ENCODE measurements at places on chromosomes 7 and 10.

DNA sequence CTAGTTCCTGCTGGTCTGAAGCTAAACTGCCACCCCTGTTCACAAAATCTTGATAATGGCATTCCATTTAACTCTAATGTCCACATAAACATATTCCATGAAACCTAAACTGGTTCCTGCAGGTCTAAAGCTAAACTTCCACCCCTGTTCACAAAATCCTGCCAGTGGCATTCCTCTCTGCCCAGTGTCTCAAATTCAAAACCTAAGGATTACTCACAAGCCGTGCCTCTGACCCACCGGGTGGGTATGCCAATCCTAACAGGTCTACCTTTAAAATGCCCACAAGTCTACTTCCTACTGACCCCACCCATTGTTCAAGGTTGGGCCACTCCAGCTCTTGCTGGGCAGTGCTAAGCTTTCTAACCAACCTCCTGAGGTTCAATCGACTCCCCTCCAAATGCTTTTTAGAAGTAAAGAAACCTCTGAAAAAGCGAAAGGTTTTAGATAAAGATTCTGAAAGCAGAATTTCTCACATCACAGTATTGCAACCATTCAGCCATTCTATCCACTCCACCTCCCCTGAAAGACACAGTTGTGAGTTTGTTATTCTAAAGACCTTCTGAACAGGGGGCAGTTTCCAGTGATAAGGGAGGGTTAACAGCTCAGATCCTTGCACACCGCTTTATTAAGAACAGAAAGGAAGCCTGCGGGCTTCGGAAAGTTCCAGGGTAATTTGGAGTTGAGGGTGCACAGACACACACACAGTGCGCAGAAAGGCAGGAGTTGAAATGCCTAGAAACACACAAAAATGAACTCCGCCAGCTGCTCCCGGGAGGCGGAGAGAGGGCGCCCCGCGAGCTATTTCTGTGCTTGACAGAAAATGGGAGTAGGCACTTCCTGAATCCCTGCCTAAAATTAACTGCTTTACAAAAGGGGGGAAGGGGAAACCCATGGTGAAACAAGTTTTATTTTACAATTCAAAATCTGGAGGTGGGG lies 87.7 kb downstream of the TNS3 start:
- no peak for DNase-seq

DNA sequence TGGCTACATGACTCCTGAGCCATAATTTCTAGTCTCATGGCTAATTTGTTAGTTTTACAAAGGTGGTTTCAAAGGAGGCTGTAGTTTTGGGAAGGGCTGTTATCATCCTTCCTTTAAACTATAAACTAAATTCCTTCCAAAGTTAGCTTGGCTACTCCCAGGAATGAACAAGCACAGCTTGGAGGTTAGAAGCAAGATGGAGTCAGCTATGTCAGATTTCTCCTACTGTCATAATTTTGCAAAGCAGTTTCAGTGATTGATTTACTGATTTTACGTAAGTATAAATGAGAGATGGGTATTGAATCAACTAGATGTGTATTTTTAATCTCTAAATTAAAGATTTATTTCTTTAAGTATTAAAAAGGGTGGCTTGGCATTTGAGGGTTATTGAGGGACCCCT lies 79.9 kb downstream of the PHTF2 start:
- no peak for DNase-seq

DNA sequence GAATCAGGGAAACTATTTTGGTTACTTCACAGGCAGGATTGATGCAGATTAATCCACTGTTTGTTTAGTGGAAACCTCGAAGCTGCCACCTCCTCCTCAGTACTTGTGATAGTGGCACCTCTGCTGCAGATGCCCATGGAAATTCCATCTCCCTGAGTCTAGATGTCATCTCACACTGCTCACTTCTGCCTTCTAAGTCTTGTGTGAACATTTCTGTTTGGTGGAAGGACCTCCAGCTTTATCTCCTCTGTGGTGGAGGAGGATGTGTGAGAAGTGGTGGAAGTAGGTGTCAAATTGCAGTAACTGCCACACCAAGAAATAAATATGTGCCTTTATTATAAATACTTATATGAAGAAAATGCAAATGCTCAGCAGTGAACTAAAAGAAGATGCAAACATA lies 25.8 kb upstream of the GPR141 start:
- DNase-seq: no peak

DNA sequence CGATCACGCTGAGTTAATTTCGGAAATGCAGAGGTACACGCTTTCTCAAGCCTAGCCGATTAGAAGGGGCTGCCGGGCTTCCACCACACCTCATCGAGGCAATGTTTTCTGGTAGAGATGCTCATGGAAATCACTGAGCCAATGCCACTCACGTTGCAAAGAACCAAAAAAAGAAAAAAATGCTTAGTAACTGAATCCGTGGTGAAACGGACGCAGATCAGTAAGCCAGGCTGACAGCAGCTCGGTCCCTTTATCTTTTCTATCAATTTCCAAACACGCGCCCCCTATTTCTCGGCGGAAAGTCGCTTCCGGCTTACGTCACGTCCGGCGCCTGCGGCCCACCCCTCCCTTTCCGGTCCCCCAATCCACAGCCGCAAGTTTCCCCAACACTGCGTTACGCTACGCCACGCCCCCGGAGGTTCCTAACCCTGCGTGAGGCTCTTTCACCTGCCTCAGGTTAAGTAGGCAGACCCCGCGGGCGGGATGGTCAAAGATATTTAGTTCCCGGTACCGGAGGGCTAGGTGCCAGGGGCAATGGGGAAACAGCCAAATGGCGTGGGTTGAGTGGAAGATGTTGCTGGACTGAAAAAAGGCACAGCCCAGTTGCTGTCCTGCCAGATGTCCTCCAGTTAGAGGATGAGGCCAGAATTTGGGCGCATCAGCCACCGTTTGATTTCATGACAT lies at the start of gene NSUN6:
NSUN6 (minus strand) TSS at position 264 of the 684 bp plus-strand sequence. CDS start 384 bp downstream, outside the sequence.
- peak; percentile 61 for DNase-seq

DNA sequence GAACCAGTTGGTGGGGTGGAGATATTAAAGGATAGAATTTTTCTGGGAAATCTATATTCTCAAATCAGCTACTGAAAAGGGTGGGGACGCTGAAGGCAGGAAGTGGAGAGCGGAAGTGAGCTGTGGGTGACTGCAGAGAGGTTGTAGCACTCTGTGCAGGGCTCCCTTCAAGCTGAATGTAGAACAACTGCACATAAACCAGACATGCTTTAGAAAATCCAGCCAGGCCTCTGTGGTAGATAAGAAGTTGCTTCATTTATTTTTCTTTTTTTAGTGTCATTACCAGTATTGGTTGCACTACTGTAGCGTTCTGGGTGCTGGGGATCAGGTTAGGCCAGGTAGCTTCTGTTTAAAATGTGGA lies 127.8 kb downstream of the CELF2 start:
- DNase-seq: no peak

- DNase-seq: no peak
These were observed 4.1 kb upstream of the ADCK2 start for GRCh38 chr7:140668641-140669040.

DNA sequence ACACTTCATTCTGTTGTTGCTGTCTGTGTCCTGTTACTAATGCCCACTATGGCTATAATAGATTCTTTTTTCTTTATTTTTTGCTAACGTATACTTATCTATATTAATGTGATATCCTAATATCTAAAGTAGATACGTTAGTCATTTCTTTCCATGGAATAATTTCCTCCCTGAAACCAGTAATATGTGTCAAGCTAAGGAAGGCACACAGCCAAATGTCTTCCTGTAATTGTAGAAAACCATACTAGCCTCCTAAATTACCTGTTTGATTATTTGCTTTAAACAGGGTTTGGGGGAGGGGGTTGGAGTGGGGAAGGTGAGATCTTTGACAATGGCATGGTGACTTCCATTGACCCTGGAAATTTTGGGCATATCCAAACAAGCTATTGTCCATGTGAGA lies 56.4 kb downstream of the THNSL1 start:
- no peak for DNase-seq

DNA sequence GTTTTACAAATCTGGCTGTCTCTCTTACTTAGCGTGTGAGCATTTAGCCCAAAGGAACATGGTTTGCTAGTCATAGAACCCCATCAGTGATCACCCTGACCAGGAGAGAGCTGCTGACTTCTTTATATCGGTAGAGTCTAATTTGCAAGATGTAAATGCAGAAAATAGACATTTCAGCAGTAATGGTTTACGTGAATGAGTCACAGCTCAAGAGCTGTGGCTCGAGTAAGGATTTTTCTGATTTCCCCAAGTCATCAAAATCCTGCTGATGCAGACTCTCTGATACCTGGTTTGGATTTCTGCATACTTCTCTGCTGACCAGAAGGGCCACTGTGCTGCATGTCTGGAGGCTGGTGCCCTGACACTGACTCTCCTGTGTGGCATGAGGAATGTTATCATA lies 25.7 kb downstream of the NUB1 start:
- no peak for DNase-seq

- DNase-seq: no peak
These were observed 870.5 kb downstream of the LRMDA start for GRCh38 chr10:76301950-76302349.

DNA sequence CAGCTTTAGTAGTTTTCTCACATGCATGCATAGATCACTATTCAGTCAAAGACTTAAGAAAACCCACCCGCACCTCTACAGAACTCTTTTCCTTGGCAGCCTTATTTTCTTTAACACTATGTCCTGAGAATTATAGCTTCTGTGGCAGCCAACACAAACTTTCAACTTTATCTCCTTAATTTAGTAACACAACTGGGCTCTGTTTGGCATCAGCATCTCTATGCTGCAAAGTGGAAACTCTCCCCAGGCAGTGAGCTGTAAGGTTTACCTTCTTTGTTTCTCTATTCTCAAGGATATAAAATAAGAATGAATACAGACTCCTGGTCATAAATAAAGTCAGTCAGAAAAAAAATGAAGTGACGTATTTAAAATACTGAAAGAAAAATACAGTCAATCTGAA lies 115.2 kb upstream of the PPP1R9A start:
- no peak for DNase-seq

- DNase-seq: no peak
These were observed 104.7 kb downstream of the PARD3 start for GRCh38 chr10:34710391-34710751.

GRCh38 chr10:104581884-104582601 lies 59.0 kb upstream of the SORCS3 start:
- no peak for DNase-seq

- no peak for DNase-seq
These were observed 142.5 kb upstream of the TNS3 start for GRCh38 chr7:47724335-47724982.

- DNase-seq: no peak
These were observed 7.6 kb upstream of the ZNF503 start for GRCh38 chr10:75408911-75409885.

DNA sequence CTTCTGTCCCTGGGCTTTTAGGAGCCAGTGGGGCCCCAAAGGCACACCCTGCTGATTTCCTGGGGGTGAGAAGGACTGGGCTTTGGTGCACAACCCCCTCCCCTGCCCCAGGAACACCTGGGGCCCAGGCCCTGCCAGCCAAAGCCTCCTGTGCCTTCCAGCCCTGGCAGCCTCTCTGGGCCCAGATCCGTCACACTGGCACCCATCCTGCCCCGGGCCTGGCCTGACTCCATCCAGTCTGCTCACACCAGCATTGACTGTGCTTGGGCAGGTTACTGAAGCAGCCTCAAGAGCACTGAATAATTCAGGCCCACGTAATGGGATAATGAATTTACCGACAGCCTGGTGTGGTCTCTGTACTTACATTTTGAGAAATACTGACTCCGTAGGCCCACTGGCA lies 12.0 kb upstream of the COMTD1 start:
- DNase-seq: peak; percentile 48

DNA sequence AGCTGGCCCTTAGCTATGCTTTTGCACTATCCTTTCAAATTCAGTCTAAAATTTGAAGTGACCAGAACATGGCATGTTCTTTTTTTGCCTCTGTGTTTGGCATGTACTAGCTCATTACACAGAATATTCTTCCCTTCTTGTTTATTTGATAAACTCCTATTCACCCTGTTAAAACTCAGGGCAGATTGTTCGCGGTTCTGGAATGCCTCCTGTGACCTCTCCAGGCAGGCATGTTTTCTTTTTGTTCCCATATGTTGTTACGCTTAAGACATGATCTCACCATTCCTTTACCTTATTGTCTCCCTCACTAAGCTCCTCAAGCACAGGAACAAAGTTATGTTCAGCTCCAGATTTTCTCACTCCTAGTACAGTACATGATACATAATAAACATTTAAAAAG lies 181.7 kb downstream of the CCSER2 start:
- no peak for DNase-seq

- no peak for DNase-seq
These were observed 321.1 kb upstream of the NPVF start for GRCh38 chr7:25549271-25549921.

- DNase-seq: no peak
These were observed 151.5 kb downstream of the GLI3 start for GRCh38 chr7:42085531-42085930.

- peak; percentile 16 for DNase-seq
These were observed 19.0 kb upstream of the ABI1 start for GRCh38 chr10:26879744-26880143.

GRCh38 chr7:50449501-50449880 lies 659 bp downstream of the FIGNL1 start:
- no peak for DNase-seq

- DNase-seq: no peak
These were observed 54.4 kb downstream of the ESYT2 start for GRCh38 chr7:158774952-158775351.

- DNase-seq: no peak
These were observed 42.4 kb upstream of the TOMM7 start for GRCh38 chr7:22864855-22865601.

DNA sequence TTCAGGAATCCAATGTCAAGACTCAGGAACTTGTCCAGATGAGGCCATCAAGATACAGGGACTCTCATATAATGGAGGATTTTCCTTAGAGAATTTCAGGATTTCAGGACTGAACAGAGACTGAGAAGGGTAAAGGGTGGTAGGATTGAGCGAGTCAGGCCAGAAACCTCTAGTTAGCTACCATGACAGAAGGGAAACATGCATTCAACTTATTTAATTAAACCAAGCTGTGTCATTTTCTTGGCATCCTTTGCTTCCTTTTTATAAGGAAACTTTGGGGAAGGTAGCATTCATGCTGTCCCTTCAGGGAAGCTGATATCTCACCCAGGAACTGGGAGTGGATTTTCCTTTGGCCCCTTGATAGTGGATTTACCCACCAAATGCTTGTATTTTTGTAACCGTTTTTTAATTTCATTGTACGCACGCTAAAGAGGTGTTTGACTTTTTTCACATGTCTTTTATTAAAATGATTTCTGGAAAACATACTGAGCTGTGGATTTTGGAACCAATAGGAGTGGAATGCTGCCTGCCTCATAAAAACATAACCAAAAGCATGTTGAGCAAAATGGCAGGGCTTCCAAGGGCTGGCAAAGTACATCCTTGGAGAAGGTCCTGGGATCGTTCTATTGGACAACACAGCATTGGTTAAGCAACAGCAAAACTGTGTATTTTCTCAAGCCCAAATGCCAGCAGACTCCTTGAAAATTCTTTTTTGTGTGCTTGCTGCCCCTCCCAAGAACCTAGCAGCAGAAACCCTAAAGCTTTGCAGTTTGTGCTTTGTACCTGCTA lies 104.5 kb downstream of the CXCL12 start:
- DNase-seq: no peak

- no peak for DNase-seq
These were observed 82.7 kb downstream of the MYL10 start for GRCh38 chr7:101546308-101546936.

- DNase-seq: peak; percentile 69
These were observed 307.3 kb downstream of the CAMK1D start for GRCh38 chr10:12656518-12657142.

Data from NCI-H446 treated with DMSO at 0.1 percent for 48 hours (cell line).